ENCODE measurements at places on chromosomes 11 and 22. TPM values are rescaled to one million over a fixed set of nuclear protein-coding genes. Genes with fewer than 3 reads are reported as not detected.

DNA sequence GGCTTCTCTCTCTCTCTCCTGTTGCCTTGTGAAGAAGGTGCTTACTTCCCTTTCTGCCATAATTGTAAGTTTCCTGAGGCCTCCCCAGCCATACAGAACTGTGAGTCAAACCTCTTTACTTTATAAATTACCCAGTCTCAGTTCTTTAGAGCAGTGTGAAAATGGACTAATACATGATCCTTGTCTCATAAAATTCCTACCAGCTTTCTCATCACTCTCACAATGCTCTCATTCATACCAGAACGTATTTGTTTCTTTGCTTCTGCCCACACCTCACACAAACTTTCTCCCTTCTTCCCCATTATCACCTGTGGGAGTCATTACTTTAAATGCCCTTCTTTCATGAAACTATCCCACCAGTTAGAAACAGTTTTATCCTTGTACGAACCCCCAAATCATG lies 62.7 kb upstream of the ARHGAP42 start:
- H3K36me3 ChIP-seq, result no peaks in the 10 kb centered on the region
- no peak overlapping the region for H3K4me3 ChIP-seq
- no peak for DNase-seq

DNA sequence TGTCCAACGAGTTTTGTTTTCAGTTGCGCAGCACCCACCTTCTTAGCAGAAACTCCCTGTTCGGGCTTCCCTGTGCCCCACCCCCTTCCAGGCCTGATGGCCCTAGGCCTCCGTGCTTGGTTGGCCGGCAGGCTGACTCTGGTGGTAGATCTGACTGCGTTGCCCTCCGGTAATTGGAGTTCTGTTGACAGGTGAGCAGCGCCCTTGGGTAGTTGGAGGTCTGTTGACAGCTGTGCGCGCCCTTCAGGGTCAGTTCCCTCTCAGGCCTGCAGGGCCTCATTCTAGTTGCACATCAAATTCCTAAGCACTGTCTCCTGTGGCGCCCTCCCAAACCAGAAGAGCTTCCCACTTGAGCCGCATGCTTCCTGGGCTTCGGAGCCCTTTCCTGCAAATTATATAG lies 776 bp downstream of the DGCR6 start:
- H3K4me3 ChIP-seq, result no peak overlapping the region
- no peak overlapping the region for H3K27ac ChIP-seq
- no peaks in the 10 kb centered on the region for H3K36me3 ChIP-seq
- no peaks in the 10 kb centered on the region for H3K4me1 ChIP-seq

- H3K4me3 ChIP-seq, result no peak overlapping the region
- no peaks in the 10 kb centered on the region for H3K27me3 ChIP-seq
- no peaks in the 10 kb centered on the region for H3K36me3 ChIP-seq
These were observed 25.8 kb downstream of the KRTAP5-5 start for GRCh38 chr11:1655168-1656060.

Gene SGSM1
- total RNA-seq, result 10.1 TPM

Gene DEFB131B
- total RNA-seq, result not detected

Gene GLYAT
- total RNA-seq, result not detected

Gene FOLR2
- total RNA-seq, result 10.3 TPM

Data from heart left ventricle (tissue), 16 donors.